ENCODE measurements at places on chromosomes 7 and 10.

- DNase-seq, result peak; percentile 76
Observed at GRCh38 chr10:90407131-90407530, 450.7 kb downstream of the HTR7 start.

DNA sequence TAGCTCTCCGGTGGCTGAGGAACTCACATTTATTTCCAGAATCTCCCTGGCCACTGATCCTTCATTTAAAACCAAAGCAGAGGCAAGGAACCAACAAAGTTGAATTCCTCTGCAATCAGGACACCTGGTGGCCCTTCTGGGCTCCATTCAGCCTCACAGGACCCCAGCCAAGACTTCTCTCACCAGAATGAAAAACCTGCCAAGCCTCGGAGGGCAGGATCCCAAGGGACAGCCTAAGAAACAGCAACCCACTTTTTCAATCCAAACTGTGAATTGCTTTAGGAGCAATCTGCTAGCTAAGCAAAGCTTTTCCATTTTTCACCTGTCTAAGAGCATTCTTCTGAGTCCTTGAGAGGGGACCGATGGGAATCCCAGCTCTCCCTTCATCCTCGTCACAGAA is 34.6 kb downstream of the OAT start:
- peak; percentile 20 for DNase-seq

GRCh38 chr10:6841761-6842160 is 261.7 kb upstream of the PRKCQ start:
- no peak for DNase-seq

GRCh38 chr7:128937271-128937646 is 468 bp upstream of the IRF5 start:
- no peak for DNase-seq

Measured in cardiac fibroblast (primary cell).